ENCODE measurements at places on chromosomes 4 and X. TPM values are rescaled to one million over a fixed set of nuclear protein-coding genes. Genes with fewer than 3 reads are reported as not detected.

Gene FAM120C
- total RNA-seq: 4.6 TPM

DNA sequence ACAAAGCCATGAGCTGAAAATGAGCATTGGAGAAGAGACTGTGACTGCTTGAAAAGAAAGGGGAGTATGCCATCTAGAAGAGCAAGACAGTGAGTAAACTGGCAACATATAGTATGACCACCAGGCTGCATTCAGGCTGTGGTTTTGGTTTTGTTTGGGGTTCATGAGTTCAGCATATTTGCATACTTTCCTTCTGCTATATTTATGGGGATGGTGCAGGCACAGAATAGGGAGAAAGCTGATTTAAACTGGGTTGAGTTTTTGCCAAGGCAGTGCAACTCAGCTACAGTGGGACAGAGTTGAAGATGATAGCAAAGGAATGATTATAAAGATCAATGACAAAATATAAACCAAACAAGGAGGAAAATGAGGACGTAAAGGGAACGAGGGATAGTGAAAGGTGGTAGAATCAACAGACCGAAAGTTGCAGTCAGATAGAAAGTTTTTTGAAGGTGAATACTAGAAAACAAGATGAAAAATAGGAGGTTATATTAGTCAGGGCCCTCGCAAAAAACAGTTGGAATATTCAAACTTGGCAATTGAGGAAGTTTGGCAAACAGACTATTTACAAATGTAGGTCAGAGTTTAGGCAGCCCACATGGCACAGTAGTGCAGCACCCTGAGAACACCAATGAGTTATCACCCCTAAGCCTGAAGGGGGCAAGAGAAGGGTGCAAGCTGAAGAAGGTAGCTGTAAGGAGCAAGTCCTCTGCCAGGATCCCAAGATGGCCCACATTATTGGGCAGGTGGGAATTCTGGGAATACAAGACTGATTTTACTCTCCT lies 114.8 kb upstream of the MAP9 start:
- DNase-seq: no peak

DNA sequence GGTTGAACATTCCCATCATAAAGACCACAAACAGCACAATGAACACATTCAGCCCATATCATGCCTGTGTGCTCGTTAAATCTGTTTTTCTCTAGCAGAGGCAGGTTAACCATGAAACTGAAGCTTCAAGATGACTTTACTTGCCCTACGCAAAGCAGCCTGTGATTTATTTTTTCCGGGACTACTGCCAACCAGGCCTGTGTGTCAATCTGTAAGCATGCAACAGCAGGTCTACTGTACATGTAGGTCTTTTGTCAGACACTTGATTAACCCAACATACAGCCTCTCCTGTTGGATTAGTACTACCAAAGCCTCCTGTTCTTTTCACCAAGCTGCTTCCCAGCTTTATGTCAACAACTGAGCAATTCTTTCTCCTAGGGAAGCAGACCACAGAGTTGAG lies 85.5 kb upstream of the ACSL1 start:
- DNase-seq: no peak

DNA sequence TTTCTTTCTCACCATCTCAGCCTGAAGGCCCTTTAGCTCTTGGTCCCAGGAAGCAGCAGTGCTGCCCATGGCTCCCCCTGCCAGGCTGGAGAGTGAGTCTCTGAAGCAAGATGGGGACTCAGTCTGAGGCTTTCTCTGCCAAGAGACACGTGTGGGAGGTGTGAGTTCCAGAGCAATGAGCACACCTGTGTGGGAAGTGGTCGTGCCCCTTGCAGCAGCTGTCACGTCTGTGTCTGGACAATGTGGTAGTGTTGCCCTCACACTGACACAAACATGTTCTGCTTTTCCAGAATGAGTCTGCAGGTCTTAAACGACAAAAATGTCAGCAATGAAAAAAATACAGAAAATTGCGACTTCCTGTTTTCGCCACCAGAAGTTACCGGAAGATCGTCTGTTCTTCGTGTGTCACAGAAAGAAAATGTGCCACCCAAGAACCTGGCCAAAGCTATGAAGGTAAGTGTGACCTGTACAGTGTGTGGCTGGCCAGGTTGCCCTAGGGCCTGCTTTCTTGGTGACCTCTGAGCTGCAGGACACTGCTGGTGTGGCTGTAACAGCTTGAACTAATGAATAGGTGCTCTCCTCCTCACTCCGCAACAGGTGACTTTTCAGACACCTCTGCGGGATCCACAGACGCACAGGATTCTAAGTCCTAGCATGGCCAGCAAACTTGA lies 1.9 kb downstream of the TACC3 start:
- DNase-seq: no peak

DNA sequence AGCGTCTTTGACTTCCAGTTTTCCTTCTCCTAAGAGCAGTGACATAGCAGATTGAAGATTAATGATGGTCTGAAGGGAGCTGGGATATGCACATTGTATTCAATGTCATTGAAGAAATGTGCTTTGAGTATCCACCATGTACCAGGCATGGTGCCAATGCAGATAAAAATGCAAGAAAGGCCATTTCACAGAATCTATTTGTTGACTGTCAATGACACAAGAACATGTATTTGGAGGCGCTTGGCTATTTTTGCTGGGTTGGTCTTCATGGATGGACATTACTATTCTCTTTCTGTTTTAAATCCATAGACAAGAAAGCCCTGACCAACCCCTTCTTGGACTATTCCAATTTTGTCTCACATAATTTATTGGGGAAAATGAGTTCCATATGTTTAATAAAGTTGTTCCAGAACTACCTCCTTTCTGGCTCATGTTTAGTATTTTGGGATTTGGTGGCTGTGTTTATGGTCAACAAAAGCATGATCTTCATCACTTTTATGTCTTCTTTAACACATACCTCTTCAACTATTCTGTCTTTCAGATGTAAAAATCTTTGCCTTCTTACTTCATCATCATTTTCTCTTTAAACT lies 174.5 kb downstream of the CPE start:
- DNase-seq: no peak

GRCh38 chr4:148842843-148843242 lies 400.6 kb upstream of the NR3C2 start:
- no peak for DNase-seq

DNA sequence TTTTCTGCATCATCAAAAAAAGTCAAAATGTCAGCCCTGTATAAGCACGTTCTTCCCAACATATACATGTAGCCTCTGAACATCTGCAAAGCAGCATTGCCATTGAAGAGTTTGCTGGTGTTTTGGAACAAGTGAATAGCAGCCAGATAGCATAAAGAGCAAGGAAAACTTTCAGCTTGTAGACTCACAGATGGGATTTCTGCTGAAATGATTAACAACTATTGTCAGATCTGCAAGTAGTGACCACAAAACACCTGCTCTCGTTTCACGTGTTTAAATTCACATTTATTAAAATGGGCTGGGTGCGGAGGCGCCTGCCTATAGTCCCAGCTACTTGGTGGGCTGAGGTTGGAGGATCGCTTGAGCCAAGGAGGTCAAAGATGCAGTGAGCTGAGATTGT lies 123.7 kb downstream of the SPRY1 start:
- no peak for DNase-seq

DNA sequence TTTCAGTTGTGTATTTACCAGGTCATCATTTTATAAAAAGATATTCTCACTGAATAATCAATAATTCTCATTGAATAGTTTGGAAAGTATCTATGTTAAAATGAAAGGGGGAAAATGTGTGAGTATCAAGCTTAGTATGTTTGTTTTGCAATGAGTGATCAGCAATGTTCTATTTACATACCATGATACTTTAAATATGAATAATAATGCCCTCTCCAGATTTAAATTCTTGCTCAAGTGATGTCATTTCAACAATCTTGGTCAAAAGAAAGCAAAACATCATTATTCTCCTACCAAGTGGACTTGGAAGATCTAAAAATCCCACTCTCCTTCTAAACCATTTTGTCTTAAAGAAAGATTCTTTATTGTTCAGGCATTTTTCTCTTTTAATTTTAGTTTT lies 42.1 kb upstream of the ANKRD50 start:
- DNase-seq: no peak

- DNase-seq: no peak
These were observed 46.3 kb downstream of the SULT1B1 start for GRCh38 chr4:69714086-69714485.

GRCh38 chr4:152156442-152156841 lies 379.4 kb downstream of the FBXW7 start:
- no peak for DNase-seq

DNA sequence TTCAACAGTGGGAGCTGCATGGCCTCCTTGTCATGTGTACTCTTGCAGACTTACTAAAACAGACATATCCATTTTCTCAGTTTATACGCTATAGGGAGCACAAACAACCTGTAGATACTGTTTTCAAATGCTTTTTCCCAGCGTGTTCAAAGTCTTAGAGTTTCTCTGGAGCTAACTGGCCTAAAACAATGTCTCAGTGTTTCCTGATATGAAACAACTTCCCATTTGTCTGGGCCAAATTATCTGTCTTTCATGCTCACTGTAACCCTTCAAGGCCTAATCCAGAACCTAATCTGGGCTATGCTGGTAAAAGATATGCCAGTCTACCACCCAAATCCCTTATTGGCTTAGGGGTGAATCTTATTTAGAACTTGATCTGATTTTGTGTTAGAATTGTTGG lies 38.8 kb downstream of the RAB40A start:
- DNase-seq: no peak

GRCh38 chr4:94673961-94674360 lies 83.8 kb upstream of the BMPR1B start:
- DNase-seq: no peak

GRCh38 chrX:109720947-109721346 lies 12.1 kb downstream of the ACSL4 start:
- no peak for DNase-seq

- DNase-seq: no peak
These were observed 492.1 kb downstream of the PCDH10 start for GRCh38 chr4:133641191-133641590.

GRCh38 chr4:124980276-124980752 lies 267.8 kb upstream of the ANKRD50 start:
- DNase-seq: no peak

GRCh38 chr4:519203-519651 lies 20.2 kb downstream of the PIGG start:
- DNase-seq: no peak

DNA sequence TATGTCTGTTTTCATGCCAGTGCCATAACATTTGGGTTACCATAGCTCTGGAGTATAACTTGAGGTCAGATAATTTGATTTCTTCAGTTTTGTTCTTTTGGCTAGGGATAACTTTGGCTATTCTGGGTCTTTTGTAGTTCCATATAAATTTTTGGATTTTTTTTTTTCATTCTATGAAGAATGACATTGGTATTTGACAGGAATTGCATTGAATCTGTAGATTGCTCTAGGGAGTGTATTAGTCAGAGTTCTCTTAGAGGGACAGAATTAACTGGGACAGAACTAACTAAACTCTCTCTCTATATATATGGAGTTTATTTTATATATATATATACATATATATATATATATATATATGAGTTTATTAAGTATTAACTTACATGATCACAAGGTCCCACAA lies 32.2 kb upstream of the SLIT2 start:
- DNase-seq: no peak
